Naive B cell (primary cell): ENCODE measurements at places on chromosomes 3 and 15. TPM values are rescaled to one million over a fixed set of nuclear protein-coding genes. Genes with fewer than 3 reads are reported as not detected.

Gene GADL1
- polyA plus RNA-seq, result not detected

Gene TM4SF18
- polyA plus RNA-seq, result not detected

Gene PEX11A
- polyA plus RNA-seq, result 1.7 TPM

GRCh38 chr15:47300596-47300995 lies 416.7 kb upstream of the SEMA6D start:
- H3K27me3 ChIP-seq, result no peaks in the 10 kb centered on the region
- H3K4me1 ChIP-seq, result no peaks in the 10 kb centered on the region
- no peak overlapping the region for H3K27ac ChIP-seq
- no peaks in the 10 kb centered on the region for H3K36me3 ChIP-seq

GRCh38 chr15:47186075-47186474 lies 531.2 kb upstream of the SEMA6D start:
- H3K4me1 ChIP-seq, result peaks cover 18% of the 10 kb centered on the region
- no peak overlapping the region for H3K27ac ChIP-seq
- DNase-seq, result no peak
- peaks cover 7% of the 10 kb centered on the region for H3K36me3 ChIP-seq

DNA sequence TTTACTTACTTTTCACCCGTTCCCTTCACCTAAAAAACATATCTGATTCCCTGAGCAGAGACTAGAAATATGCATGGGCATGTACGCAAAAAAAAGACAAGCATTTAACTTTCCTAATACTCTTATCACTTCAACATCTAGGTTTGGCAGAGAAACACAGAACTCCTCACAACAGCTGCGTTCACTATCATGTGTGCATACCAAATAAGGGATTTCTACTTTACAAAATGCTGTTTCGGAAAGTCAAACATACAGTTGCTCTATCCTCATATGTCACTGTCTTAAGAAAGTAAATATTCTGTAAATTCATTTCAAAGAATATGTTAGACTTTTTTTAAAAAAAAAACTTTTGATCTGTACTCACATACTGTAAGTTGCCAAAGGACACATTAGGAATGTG lies 65.1 kb upstream of the CBLB start:
- H3K27ac ChIP-seq, result no peak overlapping the region
- no peak for DNase-seq
- H3K36me3 ChIP-seq, result no peaks in the 10 kb centered on the region

GRCh38 chr15:34581043-34581365 lies 2.4 kb downstream of the GOLGA8B start:
- no peak overlapping the region for H3K27ac ChIP-seq
- H3K4me3 ChIP-seq, result peak overlapping the region; percentile 92
- peaks cover 58% of the 10 kb centered on the region for H3K4me1 ChIP-seq
- peaks cover 10% of the 10 kb centered on the region for H3K27me3 ChIP-seq
- H3K36me3 ChIP-seq, result no peaks in the 10 kb centered on the region

DNA sequence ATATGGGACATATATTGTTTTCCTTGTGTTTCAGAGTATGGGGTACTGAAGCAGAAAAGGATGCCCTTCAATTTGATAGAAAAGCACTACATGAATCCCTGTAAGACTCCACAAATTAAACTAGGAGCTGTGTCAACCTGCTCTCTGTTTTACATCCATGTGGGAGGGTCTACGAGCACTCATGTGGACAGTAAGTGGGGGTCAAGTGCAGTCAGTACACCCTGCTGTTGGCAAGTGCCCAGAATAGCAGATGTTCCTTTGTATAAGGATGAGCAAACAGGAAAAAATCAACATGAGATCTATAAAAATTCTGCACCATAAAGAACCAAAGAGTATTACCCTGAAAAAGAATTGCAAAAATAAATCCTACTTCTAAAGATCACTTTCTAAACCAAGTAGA lies 659.9 kb downstream of the SI start:
- no peak for DNase-seq
- no peaks in the 10 kb centered on the region for H3K4me1 ChIP-seq
- no peaks in the 10 kb centered on the region for H3K27me3 ChIP-seq
- no peak overlapping the region for H3K27ac ChIP-seq
- no peak overlapping the region for H3K4me3 ChIP-seq
